ENCODE measurements at places on chromosomes 4 and X. TPM values are rescaled to one million over a fixed set of nuclear protein-coding genes. Genes with fewer than 3 reads are reported as not detected.

DNA sequence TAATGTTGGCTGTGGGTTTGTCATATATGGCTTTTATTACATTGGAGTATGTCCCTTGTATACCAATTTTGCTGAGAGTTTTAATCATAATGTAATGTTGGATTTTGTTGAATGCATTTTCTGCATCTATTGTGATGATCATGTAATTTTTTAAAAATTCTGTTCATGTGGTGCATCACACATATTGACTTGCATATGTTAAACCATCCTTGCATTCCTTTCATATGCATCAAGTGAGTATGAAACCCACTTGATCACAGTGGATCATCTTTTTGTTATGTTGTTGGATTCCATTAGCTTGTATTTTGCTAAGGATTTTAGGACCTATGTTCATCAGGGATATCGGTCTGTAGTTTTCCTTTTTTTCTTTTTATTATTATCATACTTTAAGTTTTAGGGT is 12.1 kb downstream of the HEPH start:
- DNase-seq, result no peak

- DNase-seq, result no peak
These were observed 788.4 kb upstream of the GALNTL6 start for GRCh38 chr4:171024720-171025303.

Gene MAGEB6B
- not detected for total RNA-seq

- DNase-seq, result no peak
These were observed 56.2 kb downstream of the CD99L2 start for GRCh38 chrX:150842198-150842685.

DNA sequence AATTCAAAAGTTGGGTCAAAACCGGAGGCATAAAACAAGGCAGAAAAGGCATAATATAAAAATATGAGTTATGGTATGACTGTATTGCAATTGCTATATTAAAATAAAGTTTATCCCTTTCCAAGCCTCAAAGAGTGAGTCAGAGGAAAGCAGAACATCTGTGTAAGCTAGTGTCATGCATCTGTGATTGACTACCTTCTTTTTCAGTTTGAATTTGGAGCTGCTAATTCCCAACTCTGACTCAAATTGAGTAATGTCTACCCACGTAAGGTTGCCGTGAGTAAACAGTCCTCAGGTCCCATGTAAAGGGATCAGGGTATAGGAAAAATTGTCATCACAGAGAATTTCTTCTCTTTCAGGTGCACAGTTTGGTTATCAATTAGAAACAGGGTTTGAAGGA is 6.5 kb upstream of the SLITRK4 start:
- DNase-seq, result no peak

DNA sequence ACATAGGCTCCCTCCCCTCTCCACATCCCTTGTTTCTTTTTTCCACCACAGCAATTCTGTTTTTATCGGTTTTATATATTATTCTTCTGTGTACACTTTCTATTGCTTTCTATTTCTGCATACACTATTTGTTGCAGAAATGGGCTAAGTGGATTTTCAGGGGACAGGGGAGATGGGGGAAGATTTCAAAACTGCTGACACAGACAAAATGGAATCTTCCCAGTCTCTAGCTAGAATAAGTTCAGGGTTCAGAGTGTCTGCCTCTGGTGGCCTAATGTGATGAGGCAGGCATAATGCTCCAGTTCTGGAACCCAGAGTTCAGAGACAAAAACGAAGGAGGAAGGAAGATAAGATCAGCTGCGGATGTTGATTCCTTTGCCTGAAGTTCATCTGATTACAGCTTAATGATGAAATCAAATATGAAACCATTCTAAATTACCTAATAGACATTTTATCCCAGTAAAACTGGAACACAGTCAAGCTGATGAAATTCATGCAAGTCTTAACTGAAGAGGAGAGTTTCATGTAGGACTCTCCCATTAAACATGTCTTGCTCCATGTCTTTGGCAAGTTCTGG is 447.1 kb downstream of the AFF2 start:
- no peak for DNase-seq

GRCh38 chrX:86121916-86122315 is 26.3 kb upstream of the DACH2 start:
- DNase-seq, result no peak

DNA sequence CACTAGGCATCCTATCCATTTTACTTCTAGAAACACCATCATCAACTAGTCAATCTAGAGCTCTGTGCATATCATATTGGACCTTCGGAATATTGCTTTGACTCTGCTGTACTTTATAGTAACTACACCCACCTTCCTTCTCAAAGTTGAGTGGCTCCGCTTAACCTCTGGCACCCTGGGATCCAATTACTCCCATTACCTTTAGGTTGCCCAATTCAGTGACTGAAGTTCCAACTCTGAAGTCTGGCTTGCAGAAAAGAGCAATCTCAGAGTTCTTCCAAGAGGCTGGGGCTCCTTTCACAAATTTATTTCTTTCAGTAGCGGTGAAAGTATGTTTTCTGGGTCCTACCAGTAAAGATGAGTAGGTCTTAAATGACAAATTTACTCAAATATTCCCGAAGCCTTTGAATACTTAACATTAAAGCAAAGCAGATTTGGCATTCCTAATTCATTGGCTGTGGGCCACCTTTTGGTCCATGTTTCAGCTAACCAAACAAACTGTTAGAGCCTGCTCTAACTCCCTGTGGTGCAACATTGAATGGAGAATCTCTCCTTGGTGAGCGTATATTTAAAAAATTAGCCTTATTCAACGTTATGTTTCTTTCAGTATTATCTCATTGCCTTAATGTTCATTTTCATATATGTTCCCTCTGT is 1215.8 kb downstream of the RAPGEF2 start:
- no peak for DNase-seq

- DNase-seq, result no peak
These were observed 133.1 kb downstream of the JADE1 start for GRCh38 chr4:128942607-128943006.

Gene P2RY8
- 195 TPM for total RNA-seq

GRCh38 chrX:131565909-131566308 is 22.0 kb downstream of the OR13H1 start:
- no peak for DNase-seq

- DNase-seq, result peak; percentile 70
These were observed at the start of gene TADA2B for GRCh38 chr4:7043284-7044136. TSS of gene TADA2B (plus strand) at chr4:7043372. CDS start at chr4:7043580, 208 bp downstream.

GRCh38 chr4:101419336-101420135 is 72.2 kb upstream of the PPP3CA start:
- no peak for DNase-seq

Gene COL4A5
- not detected for total RNA-seq

- DNase-seq, result no peak
These were observed 4.2 kb downstream of the TLR8 start for GRCh38 chrX:12910423-12911121.

Gene DMRTC1
- 0.36 TPM for total RNA-seq

DNA sequence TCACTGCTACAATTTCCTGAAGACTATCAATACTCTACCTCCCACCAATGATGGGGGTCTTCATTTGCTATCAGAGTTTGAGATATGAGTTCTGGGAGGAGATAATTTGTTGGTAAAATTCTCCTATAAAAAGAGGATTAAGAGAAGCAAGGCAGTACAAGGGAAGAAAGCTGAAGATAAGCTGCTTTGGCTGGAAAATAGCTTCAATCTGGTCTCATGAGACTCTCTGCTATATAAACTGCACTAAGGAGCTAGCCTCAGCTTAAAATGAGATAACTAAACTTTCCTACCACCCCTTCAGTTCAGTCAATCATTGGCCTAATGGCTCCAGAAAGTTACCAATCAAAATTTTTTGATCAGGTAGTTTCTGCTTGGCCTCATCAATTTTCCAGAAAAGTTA is 2105.0 kb downstream of the ARAP2 start:
- DNase-seq, result no peak

DNA sequence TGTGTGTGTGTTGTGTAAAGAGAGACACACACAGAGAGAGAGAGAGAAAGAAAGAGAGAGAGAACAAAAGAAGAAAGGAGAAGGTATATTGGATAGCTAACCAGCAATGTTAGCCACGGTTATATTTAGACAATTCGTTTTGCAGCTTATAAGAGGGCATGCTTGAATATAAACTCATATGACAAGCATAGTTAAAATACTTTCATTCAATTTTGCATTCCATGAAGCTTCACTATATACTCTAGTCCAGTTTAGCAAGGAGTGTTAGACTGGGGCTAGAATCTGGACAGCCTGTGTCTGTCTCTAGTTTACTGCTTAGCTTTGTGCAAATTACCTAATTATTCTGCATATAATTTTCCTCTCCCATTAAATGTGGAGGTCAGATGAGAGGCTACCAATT is 525.9 kb upstream of the ZFP42 start:
- no peak for DNase-seq

- no peak for DNase-seq
These were observed 504.0 kb downstream of the RAPGEF2 start for GRCh38 chr4:159606835-159607234.

GRCh38 chrX:100939333-100939732 is 10.6 kb upstream of the XKRX start:
- no peak for DNase-seq

DNA sequence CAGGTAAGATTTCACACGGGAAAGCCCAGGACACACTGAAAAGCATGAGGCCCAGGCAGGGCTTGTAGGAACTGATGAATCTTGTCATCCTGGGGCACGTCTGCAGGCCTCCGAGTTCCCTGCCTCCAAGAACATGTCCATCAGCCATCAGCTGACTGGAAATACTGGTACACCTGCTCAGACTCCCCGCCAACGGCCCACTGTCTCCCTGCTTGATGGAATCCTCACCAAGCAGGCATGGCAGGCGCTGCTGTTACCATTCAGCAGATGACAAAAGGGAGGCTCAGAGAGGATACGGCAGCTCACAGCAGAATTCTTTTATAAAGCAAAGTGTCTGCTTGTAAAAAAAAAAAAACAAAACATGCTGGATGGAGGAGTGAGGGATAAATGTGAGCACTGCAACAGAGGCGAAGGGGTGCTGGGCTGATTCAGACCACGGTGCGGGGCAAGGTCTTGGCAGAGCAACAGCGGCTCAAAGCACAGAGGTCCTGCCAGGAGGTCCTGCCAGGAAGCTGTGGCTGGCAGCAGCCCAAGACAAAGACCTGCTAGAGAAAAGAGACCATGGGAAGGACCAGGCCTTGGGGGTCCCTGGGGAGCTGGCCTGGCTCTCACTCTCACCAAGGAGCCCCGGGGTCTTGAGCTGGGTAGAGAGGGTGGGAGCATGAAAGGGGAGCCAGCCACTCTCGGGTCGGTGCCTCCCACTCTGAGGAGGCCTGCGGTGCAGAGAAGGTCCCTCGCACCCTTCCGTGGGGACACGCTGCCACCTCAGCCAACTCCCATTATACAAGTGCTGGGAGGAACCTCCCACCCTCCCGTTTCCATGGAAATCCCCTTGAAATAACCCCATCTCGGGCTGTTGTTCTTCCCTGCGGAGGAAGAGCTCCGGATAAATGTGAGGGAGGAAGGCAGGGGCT is 25.6 kb downstream of the PPP2R2C start:
- no peak for DNase-seq

DNA sequence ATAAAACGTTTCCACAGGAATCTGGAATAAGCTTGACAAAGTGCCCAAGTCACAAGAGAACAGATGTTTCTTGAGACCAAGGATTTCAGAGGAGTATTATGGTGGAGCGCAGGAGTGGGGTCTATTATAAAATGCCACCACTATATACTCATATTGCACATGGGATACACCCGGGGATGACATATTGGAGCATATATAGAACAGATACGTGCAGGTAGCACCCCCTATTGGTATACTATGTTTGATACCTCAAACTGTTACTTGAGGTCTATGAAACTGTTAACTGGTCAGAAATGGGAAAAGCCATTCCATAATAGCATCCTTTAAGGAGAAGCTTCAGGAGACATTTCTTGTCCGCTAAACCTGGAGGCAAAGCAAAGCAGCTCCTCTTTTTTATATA is 86.0 kb downstream of the PCYT1B start:
- DNase-seq, result no peak

DNA sequence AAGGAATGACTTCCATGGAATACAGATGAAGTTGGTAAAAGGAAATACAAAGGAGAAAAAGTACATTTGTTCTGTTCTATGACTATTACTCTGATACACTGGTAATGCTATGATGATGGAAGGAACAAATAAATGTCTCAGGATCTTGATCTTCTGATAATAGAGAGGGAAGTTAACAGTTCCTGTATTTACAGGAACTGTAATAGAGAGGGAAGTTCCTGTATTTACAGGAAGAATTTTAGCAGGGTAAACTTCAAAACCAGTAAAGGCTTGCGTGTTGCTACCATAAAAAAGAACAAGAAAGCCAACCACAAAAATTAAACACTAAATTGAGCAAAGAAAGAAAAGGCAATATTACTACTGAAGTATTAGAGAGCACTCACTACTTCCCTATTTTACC is 91.7 kb upstream of the HPGD start:
- no peak for DNase-seq

DNA sequence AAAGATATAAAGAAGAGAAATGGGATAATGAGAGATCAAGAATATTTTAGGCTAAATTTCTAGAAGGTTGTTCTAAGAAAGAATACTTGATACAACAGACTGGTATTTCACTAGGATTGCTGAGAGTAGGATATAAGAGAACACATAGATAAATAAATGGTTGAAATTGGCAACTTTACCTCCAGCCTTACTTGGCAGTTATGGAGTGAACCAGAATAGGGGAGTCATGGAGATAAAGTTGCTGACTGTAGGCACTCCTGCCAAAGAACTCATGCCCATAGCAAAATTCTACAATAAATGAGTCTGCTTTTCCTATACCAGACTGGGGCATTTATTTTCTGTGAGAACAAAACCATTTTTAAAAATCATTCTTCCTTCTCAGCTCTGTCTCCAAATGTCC is 26.4 kb upstream of the MMRN1 start:
- DNase-seq, result no peak

DNA sequence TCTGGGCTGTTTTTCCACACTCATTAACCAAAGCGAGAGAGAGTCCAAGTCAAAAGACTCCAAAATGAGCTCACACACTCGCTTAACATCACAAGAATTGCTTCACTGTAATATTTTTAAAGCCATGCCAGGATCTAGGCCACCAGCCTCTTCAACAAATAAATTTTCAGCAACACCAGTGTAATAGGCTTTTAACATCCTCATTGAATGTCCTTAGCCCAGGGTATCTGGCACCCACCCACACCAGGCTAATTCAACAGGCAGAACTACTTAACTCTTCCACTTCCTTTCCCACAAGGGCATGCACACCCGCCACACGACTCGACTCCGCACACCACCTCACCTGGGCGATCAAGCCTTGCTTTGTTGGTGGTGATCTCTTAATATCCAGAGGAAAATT is 34.2 kb downstream of the FAT1 start:
- no peak for DNase-seq

GRCh38 chrX:148314876-148315275 is 185.5 kb upstream of the AFF2 start:
- DNase-seq, result no peak

Gene DDX53
- not detected for total RNA-seq

- DNase-seq, result peak; percentile 92
These were observed 496 bp downstream of the FBXO8 start for GRCh38 chr4:174282836-174283506.

Measured in CD4-positive, alpha-beta memory T cell (primary cell).